Stimulated activated CD4-positive, alpha-beta T cell treated with anti-CD3 and anti-CD28 coated beads, Interleukin-1b, Interleukin-23, amount 100 ng/mL, for 48 hours (primary cell): ENCODE measurements at places on chromosomes 7 and 10.
A peak's percentile ranks its signal among the peaks of the same experiment; 100 is the strongest.

DNA sequence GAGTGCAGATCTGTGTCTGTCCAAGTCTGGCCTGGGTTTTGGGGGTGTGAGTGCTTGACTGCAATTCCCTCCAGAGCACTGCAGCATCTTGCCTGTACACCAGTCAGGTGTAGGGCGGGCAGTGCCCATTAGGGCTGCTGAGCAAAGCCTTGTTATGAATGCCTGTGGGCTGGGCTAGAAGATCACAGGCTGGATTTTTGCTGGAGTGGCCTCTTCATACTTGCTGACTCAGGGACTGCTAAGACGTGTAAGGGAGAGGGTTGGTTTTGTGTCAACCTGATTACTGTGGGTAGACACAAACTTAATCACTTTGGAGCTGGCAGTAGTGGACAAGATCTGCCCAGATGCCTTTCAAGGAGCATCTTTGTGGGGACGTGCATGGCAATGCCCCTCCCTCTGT is 29.6 kb downstream of the DMBT1 start:
- no peak for DNase-seq

- DNase-seq, result no peak
Measured at GRCh38 chr7:155178096-155178495, 108.0 kb downstream of the HTR5A start.

DNA sequence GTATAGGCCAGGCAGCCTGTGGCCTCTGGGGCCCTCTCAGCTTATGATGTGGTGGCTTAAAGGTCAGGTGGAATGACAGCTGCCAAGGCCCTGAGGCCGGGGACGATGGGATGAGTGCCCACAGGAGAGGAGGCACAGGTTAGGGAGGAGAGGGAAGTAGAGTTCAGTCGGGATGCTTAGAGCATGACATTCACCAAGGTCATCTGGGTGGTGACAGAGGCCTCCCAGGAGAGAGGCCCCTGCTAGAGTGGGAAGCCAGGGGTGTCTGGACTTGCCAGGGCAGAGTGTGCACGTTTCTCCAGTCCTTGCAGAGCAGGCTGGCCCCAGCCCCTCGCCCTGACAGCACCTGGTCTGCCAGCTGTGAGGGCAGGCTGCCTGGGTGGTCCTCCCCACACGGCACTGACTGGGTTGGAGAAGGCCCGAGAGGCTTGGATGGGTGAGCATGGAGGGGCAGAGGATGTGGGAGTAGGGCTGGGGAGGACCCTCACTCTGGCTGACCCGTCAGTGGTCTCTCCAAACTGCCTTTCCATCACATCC is 1.5 kb downstream of the CALHM1 start:
- DNase-seq, result no peak

DNA sequence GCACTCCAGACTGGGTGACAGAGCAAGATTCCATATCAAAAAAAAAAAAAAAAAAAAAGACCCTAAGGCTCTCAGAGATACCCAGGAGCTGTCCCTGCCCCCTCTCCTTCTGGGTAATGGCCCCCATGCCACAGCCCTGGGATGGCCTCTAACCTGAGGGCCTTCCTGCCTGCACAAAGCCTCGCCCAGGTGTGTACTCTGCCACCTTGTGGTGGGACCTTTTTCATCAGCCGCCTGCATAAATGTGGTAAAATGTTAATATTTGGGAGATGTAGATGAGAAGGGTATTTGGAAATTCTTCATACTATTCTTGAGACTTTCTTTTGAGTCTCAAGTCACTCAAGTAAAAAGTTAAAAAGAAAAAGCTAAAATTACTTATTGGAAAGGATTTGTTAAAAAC is 46.3 kb upstream of the RNF216 start:
- DNase-seq, result peak; percentile 46

DNA sequence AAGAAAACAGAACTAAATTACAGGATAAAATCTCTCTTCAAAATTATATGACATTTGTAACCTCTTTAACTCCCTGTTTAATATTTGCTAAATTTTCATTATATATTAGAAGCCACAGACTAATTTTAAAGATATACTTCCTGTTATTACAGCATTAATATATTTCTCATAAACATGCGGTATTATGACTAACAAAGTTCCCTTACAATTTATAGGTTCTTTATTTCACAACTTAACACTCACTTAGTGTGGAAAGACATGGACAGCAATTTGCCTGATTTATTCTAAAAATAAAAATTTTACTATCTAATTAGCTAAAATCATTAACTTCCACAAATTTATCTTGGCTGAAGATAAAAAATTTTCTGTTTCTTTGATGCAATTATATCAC is 29.0 kb downstream of the CTNNA3 start:
- DNase-seq, result no peak

- no peak for DNase-seq
Measured at GRCh38 chr10:47071891-47072290, 160.7 kb downstream of the PTPN20 start.

DNA sequence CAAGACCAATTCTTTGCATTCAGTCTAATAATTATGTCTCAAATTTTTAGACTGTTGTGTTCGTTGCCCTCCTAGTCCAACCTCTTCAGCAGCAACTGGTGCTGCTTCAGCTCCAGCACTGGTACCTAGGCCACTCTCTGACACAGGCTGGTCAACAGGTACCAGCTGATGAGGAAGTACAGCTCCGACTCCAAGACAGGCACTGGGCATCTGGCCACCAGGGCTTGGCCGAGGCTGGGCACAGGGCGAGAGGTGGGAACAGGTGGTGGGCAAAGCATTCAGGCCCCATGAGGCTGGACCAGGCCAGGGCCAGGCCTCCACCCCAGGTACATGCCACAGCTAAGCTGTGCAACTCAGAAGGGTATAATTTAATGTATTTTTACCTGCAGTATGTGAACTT is 151.5 kb upstream of the AGR3 start:
- DNase-seq, result no peak

- DNase-seq, result no peak
Measured at GRCh38 chr7:229184-229964, 37.0 kb downstream of the FAM20C start.

- DNase-seq, result no peak
Measured at GRCh38 chr10:30459283-30459682, 25.3 kb downstream of the MAP3K8 start.

DNA sequence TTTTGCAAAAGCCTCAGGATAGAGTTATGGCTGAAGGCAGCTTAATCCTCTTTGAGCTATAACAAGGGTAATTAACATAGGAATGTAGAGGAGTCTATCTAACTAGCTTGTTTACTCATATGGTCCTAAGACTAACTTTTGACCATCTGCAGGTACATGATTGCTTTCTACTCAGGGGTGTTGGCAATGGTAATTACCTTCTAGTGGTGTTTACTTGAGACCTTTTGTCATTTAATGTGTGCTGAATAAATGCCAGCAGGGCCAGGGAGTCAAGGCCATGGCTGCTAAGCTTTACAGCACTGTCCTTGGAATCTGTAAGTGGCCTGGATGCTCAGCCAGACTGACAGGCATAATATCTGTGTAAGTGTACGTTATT is 1325.0 kb downstream of the XPNPEP1 start:
- DNase-seq, result no peak

GRCh38 chr7:157445246-157445955 is 108.6 kb downstream of the DNAJB6 start:
- DNase-seq, result no peak

GRCh38 chr10:128050936-128051335 is 75.3 kb downstream of the MKI67 start:
- DNase-seq, result no peak

DNA sequence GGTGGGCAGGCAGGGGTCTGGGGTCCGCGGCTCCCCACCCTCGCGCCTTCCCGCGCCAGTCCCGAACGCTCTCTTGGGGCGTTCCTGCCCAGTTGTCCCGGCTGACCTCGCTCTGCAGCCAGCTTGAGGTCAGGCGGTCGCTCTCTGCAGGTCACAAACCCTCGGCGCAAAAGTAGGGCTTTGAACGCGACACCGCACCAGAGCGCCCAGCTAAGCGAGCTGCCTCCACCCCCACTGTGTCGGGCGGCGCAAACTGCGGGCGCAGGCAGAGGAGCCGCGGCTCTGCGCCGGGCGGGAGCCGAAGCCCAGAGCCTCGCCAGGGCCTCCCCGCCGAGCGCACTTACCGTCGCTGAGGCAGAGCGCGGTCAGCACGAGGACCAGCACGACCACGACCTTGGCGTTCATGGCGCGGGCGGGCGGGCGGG is 284 bp downstream of the CXCL12 start:
- DNase-seq, result no peak

- no peak for DNase-seq
Measured at GRCh38 chr7:1603346-1604225, 33.8 kb upstream of the PSMG3 start.

GRCh38 chr7:143384661-143385631 is 3.8 kb downstream of the ZYX start:
- no peak for DNase-seq

DNA sequence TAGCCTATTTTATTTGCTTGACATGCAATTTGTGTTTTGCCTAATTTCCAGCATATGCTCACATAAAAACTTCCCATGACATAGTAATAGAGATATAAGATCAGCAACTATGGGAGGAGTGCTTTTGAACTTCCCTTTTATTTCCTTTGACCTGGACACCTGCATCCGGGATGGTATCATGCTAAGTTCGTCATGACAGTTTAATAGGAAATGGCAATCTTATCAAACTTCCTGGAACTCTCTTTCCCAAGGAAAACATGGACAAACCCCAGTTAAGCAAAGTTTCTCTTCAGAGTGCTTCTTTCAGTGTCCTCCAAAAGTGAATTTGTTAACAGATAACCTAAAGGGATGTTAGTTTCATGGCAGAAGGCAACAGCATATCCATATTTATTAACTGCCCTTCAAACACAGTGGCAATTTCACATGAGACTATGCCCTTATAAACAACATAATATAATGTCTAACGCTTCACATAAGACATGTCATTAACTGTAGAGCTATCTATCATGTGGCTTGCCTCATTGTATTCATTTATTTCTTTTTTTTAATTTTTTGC is 474.7 kb upstream of the SEMA3A start:
- DNase-seq, result no peak

GRCh38 chr10:3295582-3296151 is 123.1 kb upstream of the PITRM1 start:
- no peak for DNase-seq

GRCh38 chr10:61708846-61709245 is 46.1 kb downstream of the CABCOCO1 start:
- no peak for DNase-seq

DNA sequence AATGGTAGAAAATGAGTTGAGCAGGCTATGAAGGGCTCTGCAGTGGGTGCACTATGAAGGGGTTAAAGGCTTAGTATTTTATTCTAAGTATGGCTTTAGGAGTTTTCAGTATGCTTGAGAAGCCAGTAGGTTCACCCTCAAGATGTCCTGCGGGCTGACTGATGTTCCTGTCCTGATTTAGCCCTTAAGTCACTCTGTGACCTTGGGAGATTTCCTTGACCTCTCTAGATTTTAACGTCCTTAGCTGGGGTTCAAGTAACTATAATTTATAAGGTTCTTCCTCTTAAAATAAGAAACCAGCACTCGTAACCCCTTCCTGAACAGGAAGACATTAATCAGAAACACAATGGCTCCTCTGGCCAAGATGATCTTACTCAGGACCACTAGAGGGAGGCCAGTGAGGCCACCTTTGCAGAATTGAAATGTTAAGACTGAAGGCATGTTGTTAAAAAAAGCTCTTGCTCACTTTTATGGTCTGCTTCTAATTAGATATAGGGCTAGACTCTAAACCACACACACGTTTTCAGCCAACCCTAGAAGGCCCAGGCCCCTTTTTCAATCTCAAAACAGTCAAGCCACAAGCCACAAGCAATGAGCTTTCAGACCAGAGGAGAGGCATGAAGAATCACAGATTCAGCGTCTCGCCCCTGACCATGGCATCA is 41.9 kb downstream of the CDK1 start:
- DNase-seq, result peak; percentile 1

DNA sequence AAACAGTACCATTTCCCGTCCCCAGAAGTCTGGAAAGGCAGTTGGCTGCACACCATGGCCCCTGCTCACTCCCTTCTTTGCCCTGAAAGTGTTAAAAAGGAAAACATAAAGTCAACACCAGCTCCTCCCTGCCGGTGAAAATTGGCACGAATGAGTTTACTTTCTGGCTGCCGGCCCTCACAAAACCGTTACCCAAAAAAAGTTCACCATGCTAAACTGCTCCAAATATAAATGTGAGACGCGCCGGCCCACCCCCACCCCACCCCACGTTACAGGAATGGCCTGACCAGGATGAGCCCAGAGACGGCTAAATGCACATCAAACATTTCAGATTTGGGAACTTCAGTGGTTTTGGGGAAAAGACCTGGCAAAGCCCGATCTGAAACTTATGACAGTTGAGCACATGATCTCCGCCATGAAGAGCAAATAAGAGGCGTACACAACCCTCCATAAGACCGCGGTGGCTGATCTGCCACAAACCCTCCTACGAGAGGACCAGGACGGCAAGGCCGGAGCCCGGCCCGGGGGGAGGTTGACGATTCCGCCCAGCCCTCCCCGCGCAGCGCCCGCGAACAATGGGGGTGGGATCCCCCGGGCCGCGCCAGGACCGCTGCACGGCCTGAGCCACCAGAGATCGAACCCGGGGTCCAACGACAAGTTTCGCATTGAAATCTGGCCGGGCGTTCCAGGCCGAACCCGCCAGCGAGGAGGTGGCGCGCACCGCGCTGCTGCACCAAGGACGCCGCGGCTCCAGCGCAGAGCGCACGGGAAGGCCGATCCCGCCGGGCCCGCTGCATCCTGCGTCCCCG is 952 bp downstream of the DIP2C start:
- DNase-seq, result no peak

DNA sequence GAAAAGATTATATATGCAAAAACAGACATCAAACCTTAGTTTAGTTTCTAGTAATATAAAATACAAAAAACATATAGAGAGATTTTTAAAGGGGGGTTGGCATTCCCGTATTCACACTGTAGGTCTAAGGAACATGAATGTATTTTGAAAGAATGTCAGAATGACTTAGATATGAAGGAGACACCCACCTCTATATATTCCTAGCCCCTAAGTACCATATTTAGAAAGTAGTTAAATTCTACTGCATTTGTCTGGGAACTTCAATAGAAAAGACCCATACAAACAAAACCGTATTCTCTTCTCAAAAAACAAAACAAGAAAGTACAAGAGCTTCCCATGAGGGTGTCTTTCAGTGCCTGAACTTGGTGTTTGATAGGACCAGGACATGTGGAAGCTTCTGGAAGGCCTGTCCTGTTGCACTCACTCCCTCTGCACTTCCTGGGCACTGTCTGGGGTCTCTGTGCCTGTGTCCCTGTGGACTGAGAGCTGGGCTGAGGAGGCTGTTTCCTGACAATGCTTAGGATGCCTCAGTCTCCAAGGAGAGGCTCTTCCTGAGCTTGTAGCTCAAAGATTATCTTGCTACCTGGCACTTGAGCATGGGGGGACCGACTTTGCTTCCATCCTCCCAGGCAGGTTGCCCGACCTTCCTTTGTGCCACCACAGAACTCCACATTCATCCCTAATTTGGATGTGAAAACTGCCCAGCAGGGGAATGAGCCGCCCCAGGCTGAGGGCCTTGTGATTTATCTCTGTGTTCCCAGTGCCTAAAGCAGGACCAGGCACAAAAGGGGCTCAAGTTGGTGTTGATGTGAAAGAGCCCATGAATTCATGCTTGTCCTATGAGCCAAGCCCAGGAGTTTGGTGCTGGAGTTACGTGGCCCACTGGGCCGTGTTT is 44.4 kb upstream of the KLF6 start:
- no peak for DNase-seq
